Suprapubic skin (tissue), 4 donors: ENCODE measurements at places on chromosomes 11 and 22.

DNA sequence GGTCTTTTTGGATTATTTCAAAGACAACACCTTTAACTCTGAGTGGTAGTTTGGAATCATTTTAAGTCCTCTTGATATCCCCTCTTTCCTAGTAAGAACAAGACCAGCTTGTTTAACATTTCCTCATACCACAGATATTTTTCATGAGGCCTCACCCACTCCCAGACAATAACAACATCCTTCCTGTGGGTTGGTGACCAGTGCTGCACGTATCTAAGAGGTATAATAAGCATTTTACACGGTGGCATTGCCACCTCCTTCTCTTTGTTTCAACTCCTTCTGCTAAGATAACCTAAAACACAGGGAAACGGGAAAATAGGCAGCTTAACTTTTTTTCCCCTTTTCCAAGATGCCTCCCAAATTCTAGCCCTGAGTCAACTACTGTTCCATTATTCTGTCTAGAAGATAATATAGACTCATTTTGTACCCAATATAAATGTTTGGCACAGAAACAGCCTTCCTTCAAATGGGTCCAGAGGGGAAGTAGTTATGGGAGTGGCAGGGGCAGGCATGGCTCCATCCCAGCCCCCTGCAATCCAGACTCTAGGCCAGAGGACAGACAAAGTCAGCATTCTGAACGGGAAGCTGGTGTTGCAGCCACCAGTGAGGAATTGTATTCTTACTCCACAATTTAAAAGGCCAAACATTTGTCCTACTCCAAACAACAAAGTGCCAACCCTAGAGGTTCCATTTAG is 28.5 kb downstream of the MAML2 start:
- no peak for DNase-seq

DNA sequence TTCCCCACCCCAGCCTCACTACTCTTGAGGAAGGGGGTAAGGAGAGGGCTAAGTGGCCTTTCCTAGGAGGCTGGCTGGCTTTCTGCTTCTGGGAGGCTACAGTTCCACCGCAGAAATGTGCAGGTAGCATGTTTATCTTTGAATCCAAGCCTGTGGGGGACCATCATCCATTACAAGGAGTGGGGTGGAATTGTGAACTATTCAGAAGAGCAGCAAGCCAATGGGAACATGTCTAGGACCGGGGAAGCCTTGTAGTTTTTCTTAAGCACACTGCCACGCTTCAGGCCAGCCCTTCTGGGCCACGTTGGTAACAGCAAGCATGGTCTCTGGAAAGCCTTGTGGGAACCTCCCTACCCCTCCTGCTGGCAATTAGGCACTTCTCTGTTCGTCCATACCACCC is 100.3 kb downstream of the AMOTL1 start:
- no peak for DNase-seq

- DNase-seq: no peak
Observed at GRCh38 chr11:124646148-124646547, 23.5 kb downstream of the TBRG1 start.

DNA sequence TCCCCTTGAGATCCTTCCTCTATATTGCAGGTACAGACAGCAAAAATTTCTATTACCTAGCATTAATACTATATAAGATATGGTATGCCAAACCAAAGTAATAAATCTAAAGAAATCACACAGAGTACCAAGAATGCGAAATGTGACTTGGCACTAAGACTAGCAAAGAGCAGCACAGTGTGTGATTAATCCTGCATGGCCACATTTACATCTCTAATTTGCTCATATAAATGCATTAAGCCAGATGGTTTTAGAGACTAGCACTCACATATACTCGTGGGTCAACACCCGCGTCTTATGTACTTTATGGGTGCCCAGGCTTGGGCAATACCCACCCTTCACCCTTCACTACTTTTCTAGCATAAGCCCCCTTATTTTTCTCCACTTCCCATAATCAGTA is 213.2 kb downstream of the TTC28 start:
- no peak for DNase-seq

DNA sequence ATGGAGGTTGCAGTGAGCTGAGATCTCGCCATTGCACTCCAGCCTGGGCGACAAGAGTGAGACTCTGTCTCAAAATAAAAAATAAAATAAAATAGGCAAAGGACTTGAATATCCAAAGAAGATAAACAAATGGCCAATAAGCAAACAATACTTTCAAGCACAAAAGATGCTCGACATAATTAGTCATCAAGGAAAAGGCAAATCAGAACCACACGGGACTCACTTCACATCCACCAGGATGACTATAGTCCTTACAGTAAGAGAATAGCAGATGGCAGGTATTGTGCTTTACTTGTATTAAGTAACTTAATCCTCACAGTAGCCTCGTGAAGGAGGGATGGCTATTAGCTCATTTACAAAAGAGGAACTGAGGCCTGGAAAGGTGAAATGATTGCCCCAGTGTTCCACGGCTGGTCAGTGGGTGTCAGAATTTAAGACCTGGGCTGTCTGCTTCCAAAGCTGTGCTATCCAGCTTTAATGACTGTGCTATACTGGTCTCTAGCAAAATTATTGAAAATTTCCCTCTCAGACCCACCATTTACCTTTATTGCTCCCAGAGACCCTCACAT is 40.2 kb upstream of the RBFOX2 start:
- no peak for DNase-seq

GRCh38 chr11:10091314-10092045 is 202.5 kb downstream of the SBF2 start:
- no peak for DNase-seq

GRCh38 chr11:108975026-108975425 is 310.2 kb downstream of the DDX10 start:
- DNase-seq: no peak

- no peak for DNase-seq
Observed at GRCh38 chr11:96254087-96254486, 88.9 kb downstream of the MAML2 start.
